Activated naive CD8-positive, alpha-beta T cell treated with anti-CD3 and anti-CD28 coated beads for 36 hours (primary cell): ENCODE measurements at places on chromosomes 6 and 20. TPM values are rescaled to one million over a fixed set of nuclear protein-coding genes. Genes with fewer than 3 reads are reported as not detected.
A peak's percentile ranks its signal among the peaks of the same experiment; 100 is the strongest.

GRCh38 chr20:33789109-33789857 lies 21.9 kb upstream of the CHMP4B start:
- H3K4me3 ChIP-seq, result no peak overlapping the region
- no peak overlapping the region for H3K27ac ChIP-seq
- peaks cover 8% of the 10 kb centered on the region for H3K4me1 ChIP-seq
- H3K27me3 ChIP-seq, result no peaks in the 10 kb centered on the region
- H3K36me3 ChIP-seq, result peaks cover 4% of the 10 kb centered on the region
- no peak for DNase-seq

GRCh38 chr6:135686784-135687301 lies 164.7 kb upstream of the PDE7B start:
- H3K36me3 ChIP-seq, result no peaks in the 10 kb centered on the region
- H3K4me3 ChIP-seq, result no peak overlapping the region
- no peaks in the 10 kb centered on the region for H3K27me3 ChIP-seq

DNA sequence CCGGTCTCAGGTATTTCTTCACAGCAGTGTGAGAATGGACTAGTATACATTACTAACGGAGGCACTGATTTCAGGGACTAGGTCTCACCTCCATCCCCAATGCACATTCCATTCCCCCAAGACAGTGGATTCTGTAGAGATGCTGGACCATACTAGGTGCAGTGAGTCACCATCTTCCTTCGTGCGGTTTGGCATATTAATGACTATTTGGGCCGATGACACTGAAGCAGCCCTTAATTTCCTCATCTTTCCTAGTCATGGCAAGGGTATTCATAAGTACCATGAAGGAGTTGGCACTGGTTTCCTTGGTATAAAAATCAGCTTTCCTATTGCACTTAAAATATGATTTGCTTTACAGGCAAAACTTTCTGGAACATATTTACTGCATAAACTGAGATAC lies 121.4 kb upstream of the TRAF3IP2 start:
- H3K4me1 ChIP-seq, result peaks cover 85% of the 10 kb centered on the region
- no peak overlapping the region for H3K4me3 ChIP-seq
- peak overlapping the region; percentile 54 for H3K27ac ChIP-seq
- no peak for DNase-seq
- peaks cover 81% of the 10 kb centered on the region for H3K36me3 ChIP-seq
- no peaks in the 10 kb centered on the region for H3K27me3 ChIP-seq

DNA sequence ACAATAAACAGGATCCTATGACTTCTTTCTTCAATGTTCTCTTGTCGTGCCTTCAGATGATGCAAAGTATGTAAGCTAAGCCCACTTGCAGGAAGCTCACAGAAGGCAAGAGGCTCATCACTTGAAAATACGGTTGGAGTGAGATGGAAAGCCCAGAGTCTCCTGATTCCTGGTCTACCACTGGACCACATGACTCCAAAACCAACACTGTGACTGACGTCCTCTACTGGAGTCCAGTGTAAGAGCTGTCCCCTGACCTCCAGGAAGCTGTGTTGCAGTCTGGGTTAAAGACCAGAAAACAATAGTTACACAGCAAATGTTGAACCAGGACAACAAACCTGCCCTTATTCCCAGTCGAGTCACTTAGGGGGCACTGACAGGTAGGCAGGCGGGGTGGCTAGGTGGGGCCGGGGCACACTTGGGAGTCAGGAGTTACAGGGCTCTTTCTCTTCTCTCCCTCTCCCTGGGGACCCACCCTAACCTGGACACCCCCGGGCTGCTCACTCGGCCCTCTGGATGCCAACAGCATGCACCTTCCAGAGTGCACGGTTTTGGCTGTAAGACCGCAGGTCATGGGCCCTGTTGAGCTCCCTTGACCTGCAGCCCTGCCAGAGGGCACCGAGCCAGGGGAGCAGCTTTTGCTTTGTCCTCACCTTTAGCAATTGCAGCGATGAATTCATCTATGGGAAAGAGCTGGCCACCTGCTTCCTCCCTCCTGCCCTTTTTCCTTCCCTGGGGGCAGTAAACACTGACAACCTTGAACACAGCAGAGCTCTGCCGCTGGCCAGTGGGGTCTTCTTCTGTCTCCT lies 7.4 kb downstream of the PCK1 start:
- DNase-seq, result no peak
- H3K27ac ChIP-seq, result no peak overlapping the region
- no peak overlapping the region for H3K4me3 ChIP-seq
- no peaks in the 10 kb centered on the region for H3K4me1 ChIP-seq
- H3K36me3 ChIP-seq, result no peaks in the 10 kb centered on the region

- no peak overlapping the region for H3K4me3 ChIP-seq
- no peak for DNase-seq
- H3K4me1 ChIP-seq, result no peaks in the 10 kb centered on the region
These were observed 2.2 kb upstream of the PCK1 start for GRCh38 chr20:57558614-57559288.

DNA sequence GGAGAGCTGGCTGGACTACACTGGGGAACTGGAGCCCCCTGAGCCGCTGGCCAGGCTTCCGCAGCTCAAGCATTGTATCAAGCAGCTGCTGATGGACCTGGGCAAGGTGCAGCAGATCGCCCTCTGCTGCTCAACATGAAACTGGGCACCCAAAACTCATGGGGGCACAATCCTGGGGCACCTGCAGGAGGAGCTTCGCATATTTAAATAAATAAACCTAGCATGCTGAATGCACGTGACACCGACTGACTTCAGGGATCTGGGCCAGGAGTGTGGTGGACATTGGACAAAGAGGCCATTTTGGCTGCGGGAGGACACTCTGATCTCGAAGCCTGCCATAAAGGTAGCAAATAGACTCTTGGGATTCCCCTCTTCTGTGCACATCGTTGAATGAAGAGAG lies 6.8 kb downstream of the SCAND1 start:
- H3K4me3 ChIP-seq, result no peak overlapping the region
- no peaks in the 10 kb centered on the region for H3K27me3 ChIP-seq
- H3K27ac ChIP-seq, result no peak overlapping the region

DNA sequence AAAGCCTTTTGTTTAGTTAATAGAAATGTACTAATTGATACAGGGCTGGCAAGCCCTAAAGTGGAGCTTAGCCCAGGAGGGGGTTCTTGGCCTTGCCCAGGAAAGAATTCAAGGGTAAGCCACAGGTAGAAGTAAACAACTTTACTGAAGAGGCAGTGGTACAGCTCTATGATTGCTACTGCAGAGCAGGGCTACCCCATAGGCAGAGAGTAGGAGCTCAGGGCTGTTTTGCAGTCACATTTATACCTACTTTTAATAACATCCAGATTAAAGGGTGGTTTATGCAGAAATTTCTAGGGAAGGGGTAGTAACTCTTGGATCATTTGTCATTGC lies 680.4 kb upstream of the GJE1 start:
- no peaks in the 10 kb centered on the region for H3K27me3 ChIP-seq
- H3K4me3 ChIP-seq, result no peak overlapping the region
- DNase-seq, result no peak
- no peaks in the 10 kb centered on the region for H3K36me3 ChIP-seq

- no peak overlapping the region for H3K4me3 ChIP-seq
- no peaks in the 10 kb centered on the region for H3K4me1 ChIP-seq
- no peaks in the 10 kb centered on the region for H3K27me3 ChIP-seq
- no peak overlapping the region for H3K27ac ChIP-seq
- no peaks in the 10 kb centered on the region for H3K36me3 ChIP-seq
- DNase-seq, result no peak
These were observed 784.3 kb upstream of the CHD6 start for GRCh38 chr20:42402455-42402854.

GRCh38 chr6:39197922-39198500 lies 31.3 kb downstream of the KCNK5 start:
- H3K27ac ChIP-seq, result no peak overlapping the region
- no peak for DNase-seq
- peaks cover 39% of the 10 kb centered on the region for H3K36me3 ChIP-seq
- no peak overlapping the region for H3K4me3 ChIP-seq
- no peaks in the 10 kb centered on the region for H3K4me1 ChIP-seq

DNA sequence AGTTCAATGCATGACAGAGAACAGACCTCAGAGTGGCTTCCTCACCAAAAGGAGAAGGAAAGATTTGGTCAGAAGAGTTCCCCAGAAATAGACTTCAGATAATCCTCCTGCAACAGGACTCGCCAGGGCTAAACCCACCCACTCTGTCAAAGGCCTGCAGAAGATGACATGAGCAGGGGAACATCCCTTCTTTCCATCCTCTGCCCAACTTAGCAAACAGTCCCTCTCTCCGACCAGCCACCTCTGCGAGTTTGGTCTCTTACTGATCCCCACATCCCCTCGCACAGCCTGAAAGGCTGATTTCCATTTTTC lies 7.5 kb downstream of the NFATC2 start:
- H3K27me3 ChIP-seq, result no peaks in the 10 kb centered on the region
- peak overlapping the region; percentile 89 for H3K27ac ChIP-seq
- peaks cover 90% of the 10 kb centered on the region for H3K4me1 ChIP-seq
- peak overlapping the region; percentile 25 for H3K4me3 ChIP-seq

DNA sequence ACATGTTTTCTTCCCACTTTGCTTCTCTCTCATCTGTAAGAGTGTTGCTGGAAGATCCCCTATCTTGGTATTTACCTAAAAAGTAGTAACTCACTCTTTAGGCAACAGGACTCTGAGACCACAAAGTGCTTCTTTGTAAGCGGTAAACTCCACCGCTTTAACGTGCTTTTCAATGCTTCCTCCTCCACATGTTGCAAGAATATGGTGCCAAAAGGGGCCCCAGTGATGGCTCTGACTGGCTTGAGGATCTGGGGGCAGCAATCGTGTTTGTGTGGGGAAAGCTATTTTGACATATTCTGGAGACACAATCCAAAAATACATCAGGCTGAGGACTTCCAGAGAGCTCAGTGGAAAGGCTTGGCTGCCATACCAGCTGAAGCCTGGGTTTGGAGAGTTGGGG lies 12.4 kb upstream of the CPNE5 start:
- H3K27me3 ChIP-seq, result peaks cover 8% of the 10 kb centered on the region
- H3K36me3 ChIP-seq, result peaks cover 53% of the 10 kb centered on the region
- no peak overlapping the region for H3K4me3 ChIP-seq
- no peak for DNase-seq

- peaks cover 4% of the 10 kb centered on the region for H3K4me1 ChIP-seq
- no peak overlapping the region for H3K27ac ChIP-seq
- no peaks in the 10 kb centered on the region for H3K36me3 ChIP-seq
- H3K4me3 ChIP-seq, result no peak overlapping the region
These were observed 4.1 kb upstream of the TPD52L1 start for GRCh38 chr6:125149256-125150144.

DNA sequence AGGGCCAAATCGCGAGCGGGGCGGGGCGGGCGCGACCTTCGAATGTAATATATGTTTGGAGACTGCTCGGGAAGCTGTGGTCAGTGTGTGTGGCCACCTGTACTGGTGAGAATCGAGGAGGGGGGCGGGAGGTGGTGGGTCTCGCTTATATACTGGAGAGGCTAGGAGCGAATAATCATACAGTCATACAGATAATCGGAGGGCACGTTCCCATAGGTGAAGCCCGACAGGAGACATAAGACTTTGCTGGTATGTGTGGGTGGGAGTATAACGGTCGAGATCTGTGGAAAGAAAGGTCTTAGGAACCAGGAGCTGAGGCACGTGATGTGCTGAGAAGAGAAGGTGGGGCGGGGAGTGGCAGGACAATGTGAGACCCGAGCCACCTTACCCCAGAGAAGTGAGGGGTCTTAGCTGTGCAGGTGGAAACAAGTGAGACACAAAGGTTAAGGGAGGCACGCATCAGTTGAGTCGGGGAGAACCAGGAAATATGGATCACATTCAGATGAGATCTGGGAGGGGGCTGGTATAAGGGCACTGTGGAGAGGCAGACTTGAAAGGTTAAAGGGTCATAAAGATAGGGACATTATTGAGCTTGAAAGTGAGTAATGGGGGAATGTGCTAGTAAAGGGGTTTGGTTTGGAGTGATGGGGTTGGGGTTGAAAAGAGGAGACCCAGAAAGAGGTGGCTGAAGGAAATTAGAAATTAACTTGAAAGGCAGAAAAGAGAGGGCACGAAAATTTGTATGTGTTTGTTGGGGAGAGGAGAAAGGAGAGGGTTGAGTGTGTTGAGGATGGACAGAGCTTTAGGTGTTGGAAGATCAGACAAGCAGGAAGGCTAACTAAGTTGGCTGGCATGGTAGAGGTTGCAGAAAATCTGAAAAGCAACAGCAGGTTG lies 589 bp downstream of the RNF5 start:
- no peak for DNase-seq
- H3K27me3 ChIP-seq, result no peaks in the 10 kb centered on the region
- H3K27ac ChIP-seq, result peak overlapping the region; percentile 95
- peaks cover 14% of the 10 kb centered on the region for H3K36me3 ChIP-seq

GRCh38 chr20:25072226-25072811 lies 9.6 kb downstream of the VSX1 start:
- H3K27me3 ChIP-seq, result peaks cover 63% of the 10 kb centered on the region
- H3K4me1 ChIP-seq, result peaks cover 6% of the 10 kb centered on the region
- no peak overlapping the region for H3K27ac ChIP-seq
- H3K4me3 ChIP-seq, result no peak overlapping the region

DNA sequence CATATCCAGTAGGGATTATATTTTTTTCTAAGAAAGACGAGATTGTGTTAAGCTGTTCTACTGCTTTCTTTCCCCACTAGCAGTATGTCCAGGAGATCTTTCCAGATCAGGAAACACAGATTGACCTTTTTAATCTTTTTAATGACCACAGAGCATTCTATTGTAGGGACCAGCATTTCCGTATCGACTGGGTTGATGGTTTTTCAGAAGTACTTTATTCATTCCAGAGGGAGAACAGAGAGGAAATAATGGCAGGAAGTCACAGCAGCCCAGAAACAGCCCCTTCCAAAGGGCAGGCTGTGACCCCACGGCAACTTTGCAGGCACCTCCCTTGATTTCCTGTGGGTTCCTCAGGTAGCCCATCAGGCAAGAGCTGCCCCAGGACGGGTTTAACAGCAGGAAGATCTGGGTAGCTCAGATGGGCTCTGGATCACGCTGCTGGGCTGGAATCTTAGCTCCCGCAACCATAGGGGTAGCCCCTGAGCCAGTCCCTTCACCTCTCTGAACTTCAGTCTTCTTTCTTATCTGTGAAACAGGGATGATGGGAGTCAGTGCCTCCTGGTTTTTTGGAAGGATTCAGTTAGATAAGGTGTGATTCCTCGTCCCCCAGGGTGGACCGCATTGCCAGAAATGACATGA lies 23.8 kb upstream of the CHMP4B start:
- H3K36me3 ChIP-seq, result peaks cover 4% of the 10 kb centered on the region
- DNase-seq, result no peak
- H3K27me3 ChIP-seq, result no peaks in the 10 kb centered on the region
- H3K4me1 ChIP-seq, result peaks cover 7% of the 10 kb centered on the region

The NAA20 gene
- total RNA-seq, result 116 TPM

The ECT2L gene
- not detected for total RNA-seq

The C20orf202 gene
- not detected for total RNA-seq

The FAM217B gene
- 25.7 TPM for total RNA-seq

The CYP21A2 gene
- 0.12 TPM for total RNA-seq

The APCDD1L gene
- not detected for total RNA-seq

The MLN gene
- not detected for total RNA-seq

The SIM1 gene
- not detected for total RNA-seq

The COL21A1 gene
- total RNA-seq, result not detected

The CLIC5 gene
- total RNA-seq, result 0.74 TPM

The PGBD1 gene
- total RNA-seq, result 3.8 TPM

The C6orf132 gene
- 0.19 TPM for total RNA-seq

The VSX1 gene
- not detected for total RNA-seq
